Amniotic stem cell (primary cell): ENCODE measurements at places on chromosomes 1 and 21.

DNA sequence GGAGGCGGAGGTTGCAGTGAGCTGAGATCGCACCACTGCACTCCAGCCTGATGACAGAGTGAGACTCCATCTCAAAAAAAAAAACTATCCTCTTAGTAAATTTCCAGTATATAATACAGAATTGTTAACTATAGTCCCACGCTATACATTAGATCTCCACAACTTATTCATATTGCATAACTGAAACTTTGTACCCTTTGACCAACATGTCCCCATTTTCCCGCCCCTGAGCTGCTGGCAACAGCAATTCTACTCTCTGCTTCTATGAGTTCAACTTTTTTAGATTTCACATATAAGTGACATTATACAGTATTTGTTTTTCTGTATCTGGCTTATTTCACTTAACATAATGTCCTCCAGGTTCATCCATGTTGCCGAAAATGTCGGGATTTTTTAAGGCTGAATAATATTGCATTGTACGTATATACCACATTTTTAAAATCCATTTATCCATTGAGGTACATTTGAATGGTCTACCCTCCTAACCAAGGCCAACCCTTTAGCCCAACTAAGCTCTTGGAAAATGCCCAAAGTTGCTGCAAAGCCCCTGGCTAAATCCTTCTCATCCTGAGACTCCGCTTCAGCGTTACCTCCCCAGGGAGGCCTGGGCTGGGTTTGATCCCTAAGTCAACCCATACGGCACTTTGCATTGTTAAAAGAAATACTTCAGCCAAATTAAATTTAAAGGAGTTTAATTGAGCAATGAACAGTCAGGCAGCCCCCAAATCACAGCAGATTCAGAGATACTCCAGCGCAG lies 34.2 kb downstream of the NEK2 start:
- DNase-seq = no peak

GRCh38 chr21:32184485-32184884 lies 94.4 kb downstream of the MIS18A start:
- DNase-seq = no peak

DNA sequence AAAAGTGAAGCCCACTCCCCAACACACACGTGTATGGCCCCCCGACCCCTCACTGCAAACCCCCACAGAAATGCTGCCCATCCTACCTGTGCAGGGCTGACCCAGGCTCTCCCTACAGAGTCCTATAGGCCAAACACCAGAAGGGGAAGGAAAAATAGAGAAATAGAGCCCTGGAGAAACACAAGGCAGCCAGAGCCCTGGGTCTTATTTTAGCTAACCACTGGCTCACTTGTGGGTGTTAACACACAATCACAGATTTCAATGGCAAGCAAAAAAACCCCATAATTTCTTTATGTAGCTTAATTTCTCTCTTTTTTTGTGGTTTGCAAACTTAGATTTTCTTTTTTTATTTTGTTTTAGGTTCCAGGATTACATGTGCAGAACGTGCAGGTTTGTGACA lies 989 bp upstream of the PIGR start:
- no peak for DNase-seq

- DNase-seq = no peak
Measured at GRCh38 chr21:31766899-31767298, 35.0 kb upstream of the SCAF4 start.

DNA sequence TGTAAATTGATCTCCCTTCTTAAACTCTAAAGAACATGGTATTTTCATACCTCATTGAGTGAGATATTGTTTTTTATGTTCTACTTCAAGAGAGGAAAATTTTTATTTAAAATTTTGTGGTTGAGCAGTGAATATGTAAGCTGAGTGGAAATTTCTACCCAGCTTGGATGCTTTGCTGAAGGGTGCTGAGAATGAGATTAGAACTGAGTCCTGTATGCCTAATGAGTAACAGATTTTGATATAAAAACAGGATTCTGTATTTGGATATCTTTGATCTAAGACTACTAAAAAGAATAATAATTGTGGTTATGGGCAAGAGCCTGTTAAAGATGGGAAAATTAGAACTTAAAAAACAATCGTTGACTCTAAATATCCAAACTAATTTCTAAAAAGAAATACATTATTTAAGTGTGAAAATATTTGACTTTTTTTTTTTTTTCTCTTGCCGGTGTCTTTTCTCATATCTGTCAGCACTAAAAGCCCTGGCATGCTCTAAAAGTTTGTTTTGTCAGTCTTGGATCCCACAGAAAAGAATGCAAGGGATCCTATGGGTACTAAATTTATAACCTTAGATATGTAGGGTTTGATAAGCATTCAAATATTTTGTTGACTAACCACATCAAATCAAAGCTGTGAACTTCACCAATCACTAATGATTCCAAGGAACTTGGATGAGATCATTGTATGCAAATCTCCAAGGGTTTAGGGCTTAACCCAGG lies 652.3 kb downstream of the PTPRC start:
- no peak for DNase-seq

DNA sequence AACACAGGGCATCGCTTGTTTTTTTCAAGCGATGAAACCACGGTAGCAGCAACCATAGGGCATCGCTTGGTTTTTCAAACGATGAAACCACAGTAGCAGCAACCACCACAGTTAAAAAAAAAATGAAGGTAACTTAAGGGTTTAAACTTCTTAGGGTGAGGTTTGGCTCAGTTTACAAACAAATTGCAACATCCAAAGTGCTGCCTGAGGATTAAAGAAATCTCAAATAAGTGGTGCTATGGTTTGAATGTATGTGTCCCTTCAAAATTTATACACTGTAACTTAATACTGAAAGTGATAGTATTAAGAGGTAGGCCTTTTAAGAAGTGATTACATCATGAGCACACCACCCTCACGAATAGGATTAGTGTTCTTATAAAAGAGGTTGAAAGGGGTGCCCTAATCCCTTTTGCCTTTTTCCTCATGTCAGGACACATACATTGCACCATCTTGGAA lies 6.4 kb upstream of the GBP5 start:
- no peak for DNase-seq
